ENCODE measurements at places on chromosomes 3 and 15. TPM values are rescaled to one million over a fixed set of nuclear protein-coding genes. Genes with fewer than 3 reads are reported as not detected.

GRCh38 chr15:52783929-52784798, 6.0 kb downstream of the ONECUT1 start:
- DNase-seq, result no peak

DNA sequence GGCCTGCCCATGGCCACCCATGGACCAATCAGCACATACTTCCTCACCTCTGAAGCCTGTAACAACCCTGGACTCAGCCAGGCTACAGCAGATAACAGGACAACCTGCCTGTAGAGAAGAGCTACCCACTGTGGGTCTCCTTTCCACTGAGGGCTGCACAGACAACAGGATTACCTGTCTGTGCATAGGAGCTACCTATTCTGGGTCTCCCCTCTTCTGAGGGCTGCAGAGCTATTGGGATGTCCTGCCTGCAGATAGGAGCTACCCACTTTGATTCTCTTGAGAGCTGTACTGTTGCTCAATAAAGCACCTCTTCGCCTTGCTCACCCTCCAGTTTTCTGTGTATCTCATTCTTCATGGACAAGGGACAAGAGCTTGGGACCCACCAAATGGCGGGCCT, 23.8 kb upstream of the CHST2 start:
- no peak for DNase-seq

DNA sequence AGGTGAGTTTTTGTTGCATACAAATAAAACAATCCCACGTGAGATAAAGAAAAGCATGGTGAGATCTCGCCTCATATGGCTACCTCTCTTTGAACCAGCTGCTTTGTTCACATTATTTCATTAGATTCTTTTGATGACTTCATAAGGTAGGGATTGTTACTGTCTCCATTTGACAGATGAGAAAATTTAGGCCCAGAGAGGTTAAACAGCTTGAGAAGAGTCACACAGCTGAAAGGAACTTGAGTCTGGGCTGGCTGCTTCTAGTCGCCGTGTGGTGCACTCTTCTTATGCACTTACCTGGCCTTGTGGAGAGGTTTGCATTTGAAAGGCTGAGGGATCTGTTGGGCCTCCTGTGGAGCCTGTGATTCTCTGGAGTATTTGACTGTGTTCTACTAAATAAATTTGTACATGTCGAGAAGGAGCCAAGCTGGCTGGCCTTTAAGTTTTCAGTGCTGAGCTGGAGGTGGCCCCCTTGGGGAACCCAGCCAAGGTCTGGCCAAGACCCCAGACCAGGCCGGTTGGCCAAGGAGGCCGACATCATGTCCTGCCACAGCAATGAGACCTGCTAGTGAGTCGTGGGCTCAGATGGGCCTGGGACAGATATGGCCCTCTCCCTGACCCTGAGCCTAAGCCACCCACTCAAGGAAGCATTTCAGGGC, 125.1 kb downstream of the SMAD6 start:
- DNase-seq, result no peak

GRCh38 chr3:173976281-173976680, 578.7 kb downstream of the NLGN1 start:
- DNase-seq, result no peak

DNA sequence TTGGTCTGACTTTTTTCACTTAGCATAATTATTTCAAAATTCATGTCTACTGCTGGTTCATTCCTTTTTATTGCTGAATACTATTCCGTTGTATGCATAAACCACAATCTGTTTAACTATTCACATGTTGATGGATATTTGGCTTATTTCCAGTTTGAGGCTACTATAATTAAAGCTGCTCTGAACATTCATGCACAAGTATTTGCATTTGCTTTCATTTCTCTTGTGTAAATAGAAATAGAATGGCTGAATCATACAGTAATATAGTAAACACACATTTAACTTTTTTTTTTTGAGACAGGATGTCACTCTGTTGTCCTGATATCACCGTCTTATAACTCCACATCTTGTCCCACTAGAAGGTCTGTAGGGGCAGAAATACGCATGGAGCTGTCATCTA, 57.3 kb downstream of the NMNAT3 start:
- DNase-seq, result no peak

DNA sequence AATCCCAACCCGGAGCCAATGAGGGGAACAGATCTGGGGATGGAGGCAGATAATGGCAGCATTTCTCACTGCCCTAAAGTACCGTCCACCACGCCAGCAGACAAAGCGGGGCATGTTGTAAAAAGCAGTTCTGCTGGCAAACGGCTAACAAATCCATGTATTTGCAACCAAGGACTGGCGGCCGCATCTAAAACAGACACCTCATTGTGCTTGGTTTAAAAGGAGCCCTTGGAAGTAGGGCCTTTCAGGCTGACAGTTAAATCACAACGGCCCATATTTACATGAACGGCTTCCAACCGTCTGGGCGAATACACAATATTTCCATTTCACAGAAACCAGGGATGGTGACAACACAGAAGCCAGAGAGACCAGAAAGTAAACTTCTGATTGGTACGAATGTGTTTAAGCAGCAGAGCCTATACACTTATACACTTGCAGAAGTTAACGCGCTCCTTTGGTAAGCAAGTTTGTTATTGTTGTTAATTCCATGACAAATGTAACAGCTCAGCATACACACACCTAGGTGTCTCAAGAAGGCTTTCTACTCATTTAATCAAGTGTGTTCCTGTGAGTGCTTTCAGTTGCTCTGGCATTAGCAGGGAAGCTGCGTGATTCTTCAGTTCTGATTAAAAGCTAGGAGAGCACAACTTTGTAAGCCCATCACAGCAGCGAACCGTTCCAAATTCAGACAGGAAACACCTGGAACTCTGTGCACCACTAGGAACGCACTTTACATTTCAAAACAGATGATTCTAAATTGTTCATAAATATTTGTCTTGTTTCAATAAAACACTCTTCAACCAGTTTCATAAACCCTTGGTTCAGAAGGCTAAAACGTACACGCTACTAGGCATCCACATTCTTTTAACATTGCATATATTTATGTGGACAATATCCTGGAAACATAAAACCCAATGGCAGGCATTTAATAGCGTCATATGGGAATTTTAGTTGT, 112.9 kb downstream of the PDZRN3 start:
- DNase-seq, result no peak

CDCP1 gene
- 23.3 TPM for total RNA-seq

Data from H1 (cell line).